ENCODE measurements at places on chromosomes 2 and 18.

GRCh38 chr2:240200230-240201051 is 60.0 kb upstream of the OTOS start:
- no peak for DNase-seq

DNA sequence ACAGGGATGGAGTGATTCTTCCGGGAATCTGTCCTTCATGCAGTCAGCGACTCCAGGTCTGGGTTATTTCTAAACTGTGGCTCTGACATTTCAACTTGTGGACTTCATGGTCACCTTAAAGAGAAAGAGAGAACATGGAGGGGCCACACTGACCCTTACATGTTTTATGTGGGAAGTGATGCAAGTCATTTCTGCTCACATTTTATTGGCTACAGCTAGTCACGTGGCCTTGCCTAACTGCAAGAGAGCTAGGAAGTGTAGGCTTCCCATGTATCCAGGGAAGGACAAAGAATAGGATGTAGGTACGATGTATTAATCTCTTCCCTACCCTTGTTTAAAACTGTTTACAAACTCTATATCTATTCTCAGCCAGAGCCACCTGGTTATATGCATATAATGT is 30.3 kb upstream of the AFTPH start:
- peak; percentile 4 for DNase-seq

- DNase-seq: no peak
These were observed 302.0 kb downstream of the NCKAP5 start for GRCh38 chr2:133266041-133266925.

GRCh38 chr2:70896765-70897202 is 38.9 kb upstream of the ATP6V1B1 start:
- DNase-seq: no peak

- DNase-seq: no peak
These were observed 4.2 kb upstream of the KLHL14 start for GRCh38 chr18:32777049-32777448.

DNA sequence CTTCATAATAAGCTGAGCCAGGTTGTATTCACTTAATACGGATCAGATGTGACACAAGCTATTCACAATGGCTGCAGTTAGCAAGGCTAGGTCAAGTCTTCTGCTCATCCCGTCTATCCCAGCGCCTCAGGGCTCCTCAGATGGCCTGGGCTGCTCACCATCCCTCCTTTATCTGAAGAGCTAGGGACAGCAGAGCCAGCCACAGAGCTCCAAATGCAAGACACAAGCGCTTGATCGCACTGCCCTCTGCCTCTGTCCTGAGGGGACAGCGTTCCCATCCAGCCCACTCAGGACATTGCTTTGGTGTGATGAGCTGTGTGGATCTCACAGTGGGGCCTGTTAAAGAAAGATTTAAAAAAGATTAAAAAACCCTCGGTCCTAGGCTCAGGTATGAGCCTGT is 254.4 kb upstream of the HS6ST1 start:
- DNase-seq: no peak

DNA sequence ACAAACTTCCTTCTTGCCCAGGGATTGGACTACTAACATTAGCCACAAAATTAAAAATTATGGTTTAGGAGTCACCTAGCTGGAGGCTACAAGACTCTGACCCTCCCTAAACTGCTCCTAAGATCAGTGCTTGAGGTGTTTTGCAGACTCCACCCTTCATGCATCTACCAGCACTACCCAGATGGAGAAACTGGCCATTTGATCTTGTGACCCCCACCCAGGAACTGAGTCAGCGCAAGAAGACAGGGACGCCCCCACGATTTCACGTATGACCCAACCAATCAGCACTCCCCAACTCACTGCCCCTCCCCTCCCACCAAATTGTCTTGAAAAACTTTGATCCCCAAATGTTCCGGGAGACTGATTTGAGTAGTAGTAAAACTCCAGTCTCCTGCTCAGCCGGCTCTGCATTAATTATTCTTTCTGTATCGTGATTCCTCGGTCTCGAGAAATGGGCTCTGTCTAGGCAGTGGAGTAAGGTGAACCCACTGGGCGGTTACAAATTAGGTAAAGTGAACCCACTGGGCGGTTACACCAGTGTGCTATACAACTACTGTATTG is 40.1 kb upstream of the CCDC88A start:
- DNase-seq: no peak

GRCh38 chr2:72048881-72049477 is 98.7 kb downstream of the CYP26B1 start:
- no peak for DNase-seq

DNA sequence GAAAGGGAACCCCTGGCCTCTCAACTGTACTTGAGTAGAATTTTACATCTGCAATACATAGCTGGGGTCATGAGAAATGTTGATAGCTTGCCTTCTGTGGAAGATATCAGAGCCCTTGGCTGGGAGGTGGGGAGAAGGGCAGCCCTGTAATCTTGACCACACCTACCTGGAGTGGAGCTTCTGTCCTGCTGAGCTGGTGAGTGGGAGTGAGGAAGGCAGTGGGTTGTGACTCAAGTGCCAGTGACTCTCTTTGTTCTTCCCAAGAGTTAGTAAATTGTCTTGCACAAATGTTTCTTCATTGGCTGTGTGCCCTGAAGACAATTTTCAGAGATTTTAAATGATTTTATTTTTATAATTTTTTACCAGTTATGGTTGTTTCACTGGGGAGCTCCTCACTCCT is 277.3 kb downstream of the MBD5 start:
- DNase-seq: no peak

DNA sequence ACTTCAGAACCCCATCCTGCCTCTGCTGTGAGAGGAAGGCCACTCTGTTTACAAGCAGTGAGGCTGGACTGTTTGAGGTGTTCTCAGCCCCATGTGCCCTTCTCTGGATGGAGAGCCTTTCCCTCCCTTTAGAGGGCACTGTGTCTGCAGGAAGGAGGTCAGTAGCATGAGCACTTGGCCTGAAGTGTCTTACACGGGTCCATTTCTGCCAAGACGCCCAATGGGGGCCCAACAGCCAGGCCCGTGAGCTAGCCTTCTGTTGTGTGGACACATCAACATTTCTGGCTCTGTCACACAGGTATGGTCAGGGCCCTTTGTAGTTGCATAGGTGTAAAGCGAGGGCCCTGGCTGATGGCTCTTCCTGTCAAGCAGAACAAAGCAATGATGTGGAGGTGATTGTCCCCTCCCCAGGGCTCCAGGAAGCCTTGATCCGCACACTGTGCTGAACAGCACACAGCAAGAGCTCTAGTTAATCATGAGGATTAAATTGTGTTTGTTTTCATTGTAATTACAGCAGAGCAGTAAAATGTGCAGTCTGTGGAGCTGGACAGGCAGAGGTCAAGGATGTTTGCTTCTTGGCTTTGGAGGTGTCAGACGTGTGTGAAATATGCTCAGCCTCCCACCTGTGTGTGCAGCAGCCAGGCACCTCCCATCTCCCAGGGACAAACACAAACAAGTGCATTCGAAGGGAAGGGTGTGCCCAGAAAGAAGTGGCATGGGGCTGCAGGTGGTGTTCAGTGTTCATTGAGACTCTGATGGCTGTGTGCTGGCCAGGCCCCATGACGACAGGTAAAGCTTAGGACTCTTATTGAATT is 132.1 kb downstream of the SH3RF3 start:
- peak; percentile 94 for DNase-seq

DNA sequence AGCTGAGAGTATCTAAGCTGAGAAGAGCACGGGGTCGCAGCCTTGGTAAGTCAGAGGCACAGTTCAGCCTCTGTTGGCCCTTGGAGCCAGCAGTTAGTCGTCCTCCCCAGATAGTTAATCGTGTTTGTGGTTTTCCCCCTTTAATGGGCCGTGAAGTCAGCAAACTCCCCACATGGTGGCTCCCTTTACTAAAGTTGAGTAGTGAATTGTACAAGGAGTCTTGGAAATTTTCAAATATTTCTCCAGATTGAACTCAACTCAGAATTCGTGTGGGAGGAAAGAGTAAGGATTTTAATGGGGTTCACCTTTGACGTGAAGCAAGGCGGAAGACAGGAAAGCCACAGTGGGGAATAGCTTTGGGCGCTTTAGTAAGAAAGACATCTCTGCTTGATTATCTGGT is 2.4 kb upstream of the ADCYAP1 start:
- peak; percentile 73 for DNase-seq

DNA sequence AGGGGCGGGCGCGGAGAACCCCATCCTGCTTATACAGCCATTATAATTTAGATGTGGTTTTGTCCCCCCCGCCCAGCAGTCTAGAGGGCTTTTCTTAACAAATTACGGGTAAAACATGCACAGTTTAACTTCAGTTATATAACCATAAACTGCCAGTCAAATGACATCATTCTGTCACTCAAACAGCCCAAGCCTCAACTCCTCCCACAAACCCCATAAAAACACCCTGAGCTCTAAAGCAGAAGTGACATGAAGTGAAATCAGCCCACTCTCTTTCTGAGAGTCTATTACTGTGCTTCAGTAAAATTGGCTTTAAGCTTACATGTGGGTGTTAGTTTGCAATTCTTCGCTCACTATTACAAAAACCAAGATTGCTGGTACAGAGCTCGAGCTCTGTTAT is 705.1 kb upstream of the GCFC2 start:
- DNase-seq: no peak

GRCh38 chr2:223959688-223960087 is 2.4 kb downstream of the MRPL44 start:
- no peak for DNase-seq

- no peak for DNase-seq
These were observed 1.3 kb upstream of the PRKCE start for GRCh38 chr2:45649858-45650811.

- DNase-seq: no peak
These were observed 207.6 kb upstream of the PARD3B start for GRCh38 chr2:204337638-204338037.

- no peak for DNase-seq
These were observed 52.0 kb downstream of the ORC4 start for GRCh38 chr2:147968571-147968970.

DNA sequence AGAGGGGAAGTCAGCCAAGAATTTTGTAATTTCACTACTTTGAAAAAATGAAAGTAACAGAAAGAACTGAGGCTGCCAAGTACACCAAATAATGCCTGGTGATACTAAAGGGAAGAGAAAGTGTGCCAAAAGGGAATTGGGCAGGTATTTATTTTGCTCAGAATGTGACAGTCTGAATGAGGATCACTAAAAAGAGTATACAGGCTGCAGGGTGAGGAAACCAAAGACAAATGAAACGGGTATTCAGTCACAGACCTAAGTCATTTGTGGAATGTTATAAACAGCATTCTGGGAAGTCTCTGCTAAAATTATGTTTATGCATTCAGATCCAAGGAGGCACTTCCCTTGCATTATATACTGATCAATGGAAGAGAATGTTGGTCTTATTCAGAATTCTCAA is 418.6 kb upstream of the SLC39A10 start:
- DNase-seq: no peak

GRCh38 chr2:28093308-28093707 is 202.8 kb downstream of the BABAM2 start:
- no peak for DNase-seq

Measured in NCI-H748 treated with DMSO at 0.1 percent for 48 hours (cell line).